ENCODE measurements at places on chromosomes 6 and 20.

GRCh38 chr6:111057074-111057752 lies 30.1 kb upstream of the SLC16A10 start:
- H3K27me3 ChIP-seq: peaks cover 3% of the 10 kb centered on the region
- no peaks in the 10 kb centered on the region for H3K36me3 ChIP-seq
- no peak overlapping the region for H3K27ac ChIP-seq
- no peak overlapping the region for H3K4me3 ChIP-seq
- DNase-seq: peak; percentile 7

DNA sequence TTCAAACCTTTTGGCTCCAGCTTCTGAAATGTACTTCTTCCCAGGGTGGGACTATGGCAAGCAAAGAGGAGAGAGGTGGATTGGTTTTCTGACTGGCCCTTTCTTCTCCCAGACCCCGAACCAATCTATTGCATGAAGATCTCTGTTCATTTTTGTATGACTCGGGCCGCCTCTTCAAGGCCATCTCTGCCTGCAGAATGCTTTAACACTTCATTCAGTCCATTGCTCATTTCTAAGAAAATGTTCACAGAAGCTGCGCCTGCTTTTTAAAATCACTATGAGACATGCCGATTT lies 1.6 kb downstream of the VGLL2 start:
- DNase-seq: no peak
- no peak overlapping the region for H3K4me3 ChIP-seq
- H3K36me3 ChIP-seq: no peaks in the 10 kb centered on the region
- H3K4me1 ChIP-seq: peaks cover 15% of the 10 kb centered on the region
- no peak overlapping the region for H3K27ac ChIP-seq

DNA sequence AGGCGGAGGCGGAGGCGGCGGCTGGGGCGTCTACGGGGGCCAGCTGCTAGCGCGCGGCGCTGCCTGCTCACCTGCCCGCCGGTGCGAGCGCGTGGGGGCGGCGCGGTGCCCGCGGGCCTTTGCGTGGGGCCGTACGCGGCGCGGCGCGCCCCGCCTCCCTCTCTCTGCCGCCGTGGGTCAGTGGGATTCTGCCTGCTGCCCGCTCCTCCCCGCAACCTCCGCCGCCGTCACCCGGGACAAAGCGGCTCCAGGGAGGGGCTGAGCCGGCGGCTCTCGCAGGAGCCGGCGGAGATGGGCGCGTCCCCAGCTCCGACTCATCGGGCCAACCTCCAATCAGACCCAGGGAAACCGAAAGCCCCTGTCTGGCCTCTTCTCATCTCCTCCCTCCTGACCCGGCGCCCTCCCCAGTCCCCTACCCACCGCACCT lies at the start of gene RCAN2:
Gene RCAN2 (minus strand): TSS at position 249 of the 427 bp plus-strand sequence.
- peaks cover 52% of the 10 kb centered on the region for H3K27me3 ChIP-seq
- peaks cover 4% of the 10 kb centered on the region for H3K4me1 ChIP-seq
- no peaks in the 10 kb centered on the region for H3K36me3 ChIP-seq

GRCh38 chr20:10730629-10731183 lies 56.9 kb upstream of the JAG1 start:
- no peak for DNase-seq
- H3K27me3 ChIP-seq: no peaks in the 10 kb centered on the region
- H3K4me1 ChIP-seq: peaks cover 25% of the 10 kb centered on the region
- no peak overlapping the region for H3K27ac ChIP-seq
- no peak overlapping the region for H3K4me3 ChIP-seq
- no peaks in the 10 kb centered on the region for H3K36me3 ChIP-seq

DNA sequence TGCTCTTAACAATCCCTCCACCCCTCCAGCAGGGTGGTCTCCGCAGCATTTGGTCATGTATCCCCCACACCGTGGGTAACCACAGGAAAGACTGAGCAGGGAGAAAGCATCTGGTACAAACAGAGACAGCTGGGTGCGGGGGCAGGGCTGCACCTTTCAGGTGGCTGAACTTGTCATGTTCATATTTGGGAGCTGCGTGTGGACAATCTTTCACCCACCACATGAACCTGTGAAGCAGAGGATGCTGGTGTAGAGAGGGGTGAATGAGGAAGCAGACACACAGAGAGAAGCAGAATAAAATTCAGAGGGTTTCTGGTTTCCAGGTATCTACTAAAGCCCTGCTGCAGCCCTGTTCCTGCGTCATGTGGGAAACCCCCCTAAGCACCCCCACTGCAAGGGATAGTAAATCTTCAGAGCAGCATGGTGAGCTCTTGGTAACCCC lies 8.9 kb downstream of the GFOD1 start:
- H3K27me3 ChIP-seq: no peaks in the 10 kb centered on the region
- H3K36me3 ChIP-seq: peaks cover 14% of the 10 kb centered on the region
- no peak overlapping the region for H3K27ac ChIP-seq
- no peak overlapping the region for H3K4me3 ChIP-seq
- peaks cover 53% of the 10 kb centered on the region for H3K4me1 ChIP-seq

GRCh38 chr6:37284781-37285180 lies 26.8 kb upstream of the TMEM217 start:
- no peak for DNase-seq
- H3K27ac ChIP-seq: no peak overlapping the region
- no peak overlapping the region for H3K4me3 ChIP-seq

DNA sequence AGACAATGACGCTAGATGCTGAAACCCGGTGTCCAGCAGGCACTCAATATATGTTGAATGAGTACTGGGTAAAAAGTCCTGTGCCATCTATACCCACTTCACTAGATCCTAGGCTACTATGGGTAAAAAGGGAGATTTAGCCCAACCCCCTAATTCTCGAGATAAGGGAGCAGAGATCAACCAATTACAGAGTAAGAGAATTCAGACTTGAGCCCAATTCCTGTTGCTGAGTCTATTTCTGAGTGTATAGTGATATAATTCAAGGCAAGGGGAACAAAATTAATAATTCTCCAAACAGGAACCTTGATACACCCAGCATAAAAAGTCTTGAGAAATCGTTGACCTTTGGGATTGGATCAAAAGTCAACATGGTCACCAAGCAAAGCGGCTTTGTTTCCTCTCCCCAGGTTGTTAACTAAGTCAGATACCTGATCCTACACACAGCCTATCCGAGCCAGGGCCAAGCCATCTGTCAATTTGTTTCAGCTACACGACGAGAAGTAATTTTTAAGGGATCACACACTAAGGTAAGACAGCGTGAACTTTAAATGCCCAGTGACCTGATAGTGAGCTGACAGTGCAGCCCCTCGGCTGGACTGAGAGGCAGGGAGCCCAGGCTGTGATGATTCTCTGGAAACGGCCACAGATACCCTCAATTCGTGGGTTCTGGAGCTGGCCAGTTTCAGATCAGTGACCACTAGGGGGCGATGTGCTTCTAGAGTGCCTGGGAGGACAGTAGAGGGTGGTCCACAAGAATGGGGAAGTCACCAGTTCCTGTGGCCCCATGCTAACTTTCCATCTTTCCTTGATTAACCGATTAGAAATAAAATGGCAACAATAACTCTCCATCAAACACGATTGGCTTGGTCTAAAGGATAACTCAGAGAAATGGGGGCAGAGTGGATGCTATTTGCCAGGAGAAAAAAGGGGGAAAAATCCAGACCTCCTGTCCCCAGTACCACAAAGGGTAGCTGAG lies 46.2 kb downstream of the SLC22A23 start:
- no peak overlapping the region for H3K27ac ChIP-seq
- DNase-seq: no peak
- H3K36me3 ChIP-seq: no peaks in the 10 kb centered on the region
- no peak overlapping the region for H3K4me3 ChIP-seq

- peak; percentile 84 for DNase-seq
- peak overlapping the region; percentile 98 for H3K27ac ChIP-seq
- H3K4me1 ChIP-seq: peaks cover 31% of the 10 kb centered on the region
- H3K4me3 ChIP-seq: peak overlapping the region; percentile 52
- no peaks in the 10 kb centered on the region for H3K27me3 ChIP-seq
- H3K36me3 ChIP-seq: no peaks in the 10 kb centered on the region
Observed at GRCh38 chr6:43120944-43121913, 45.1 kb downstream of the PTK7 start.

DNA sequence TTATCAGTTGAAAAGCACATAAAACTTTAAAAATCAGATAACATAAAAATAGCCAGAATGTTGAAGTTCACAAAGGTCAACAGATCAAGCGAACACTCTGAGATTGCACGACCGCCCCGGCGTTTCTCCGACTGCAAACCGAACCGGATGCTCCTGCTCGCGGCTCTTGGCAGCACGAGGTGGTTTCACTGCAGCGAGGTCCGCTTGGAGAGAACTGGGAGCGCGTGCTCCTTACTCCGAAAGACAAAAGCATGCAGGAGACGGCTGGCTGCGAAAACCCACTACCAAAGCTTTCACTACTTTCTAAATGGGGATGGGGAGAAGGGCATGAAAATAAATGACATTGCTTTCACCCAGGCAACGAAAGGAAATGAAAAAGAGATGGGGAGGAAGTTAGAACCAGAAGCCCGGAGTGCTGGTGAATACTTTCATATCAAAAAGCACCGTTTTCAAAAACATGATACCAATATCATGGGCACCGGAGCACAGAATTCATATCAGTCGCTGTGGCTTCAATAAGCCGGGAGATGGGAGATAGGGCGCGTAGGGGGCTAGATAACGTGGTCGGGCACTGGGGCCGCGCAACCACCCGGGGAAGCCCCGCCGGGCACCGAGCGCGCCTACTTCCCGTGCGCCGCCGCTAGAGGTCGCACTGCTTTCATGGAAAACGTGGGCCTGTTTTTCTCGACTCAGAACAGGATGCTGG lies 8.3 kb upstream of the ANKRD60 start:
- H3K36me3 ChIP-seq: peaks cover 6% of the 10 kb centered on the region
- H3K27me3 ChIP-seq: no peaks in the 10 kb centered on the region
- peaks cover 5% of the 10 kb centered on the region for H3K4me1 ChIP-seq

GRCh38 chr6:116872771-116873170 lies 4.3 kb upstream of the RFX6 start:
- no peak for DNase-seq
- H3K4me1 ChIP-seq: no peaks in the 10 kb centered on the region
- no peak overlapping the region for H3K4me3 ChIP-seq
- H3K27me3 ChIP-seq: peaks cover 29% of the 10 kb centered on the region
- no peak overlapping the region for H3K27ac ChIP-seq

DNA sequence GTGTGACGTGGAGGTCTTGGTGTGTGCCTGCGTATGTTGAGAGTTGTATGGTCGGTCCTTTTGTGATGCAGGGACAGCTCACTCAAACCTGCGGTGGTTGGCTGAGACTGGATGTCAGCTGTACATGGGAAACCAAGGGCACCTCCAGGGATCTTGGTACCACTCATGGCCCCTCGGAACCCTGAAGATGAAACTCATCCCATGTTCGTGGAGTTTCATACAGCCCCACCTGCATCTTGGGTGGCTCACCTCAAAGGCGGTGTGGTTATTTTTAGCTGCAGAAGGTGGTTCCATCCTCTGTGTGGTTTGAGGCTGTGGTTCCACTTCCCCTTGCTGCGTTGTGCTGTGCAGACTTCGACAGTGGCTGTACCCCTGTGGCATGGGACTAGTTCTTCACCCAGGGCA lies 52.6 kb upstream of the SLC22A1 start:
- H3K27ac ChIP-seq: no peak overlapping the region
- peaks cover 46% of the 10 kb centered on the region for H3K36me3 ChIP-seq
- DNase-seq: no peak
- no peak overlapping the region for H3K4me3 ChIP-seq

- no peak overlapping the region for H3K27ac ChIP-seq
- H3K27me3 ChIP-seq: no peaks in the 10 kb centered on the region
- H3K4me3 ChIP-seq: no peak overlapping the region
- no peaks in the 10 kb centered on the region for H3K36me3 ChIP-seq
Observed at GRCh38 chr6:34476921-34477320, 11.0 kb downstream of the PACSIN1 start.

DNA sequence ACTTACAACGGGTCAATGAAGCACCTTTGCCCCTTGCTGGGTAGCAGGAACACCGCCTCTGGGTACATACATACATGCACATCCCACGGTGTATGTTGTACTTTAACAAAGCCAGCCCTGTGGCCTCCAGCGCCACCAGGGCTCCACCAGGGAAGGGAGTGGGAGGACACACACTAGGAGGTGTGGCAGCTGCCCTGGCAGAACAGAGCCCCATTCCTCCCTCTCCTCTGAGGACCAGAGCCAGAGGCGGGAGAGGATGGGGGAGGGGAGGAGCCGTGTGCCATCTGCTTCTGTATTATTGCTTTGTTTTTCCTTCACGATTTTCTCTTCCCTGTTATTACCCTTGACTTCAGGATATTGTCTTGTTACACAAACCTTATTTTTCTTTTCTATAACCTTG lies 105.8 kb upstream of the TRAF3IP2 start:
- no peak for DNase-seq
- H3K36me3 ChIP-seq: peaks cover 21% of the 10 kb centered on the region
- no peak overlapping the region for H3K27ac ChIP-seq
- H3K27me3 ChIP-seq: no peaks in the 10 kb centered on the region
- peaks cover 5% of the 10 kb centered on the region for H3K4me1 ChIP-seq
- H3K4me3 ChIP-seq: no peak overlapping the region

DNA sequence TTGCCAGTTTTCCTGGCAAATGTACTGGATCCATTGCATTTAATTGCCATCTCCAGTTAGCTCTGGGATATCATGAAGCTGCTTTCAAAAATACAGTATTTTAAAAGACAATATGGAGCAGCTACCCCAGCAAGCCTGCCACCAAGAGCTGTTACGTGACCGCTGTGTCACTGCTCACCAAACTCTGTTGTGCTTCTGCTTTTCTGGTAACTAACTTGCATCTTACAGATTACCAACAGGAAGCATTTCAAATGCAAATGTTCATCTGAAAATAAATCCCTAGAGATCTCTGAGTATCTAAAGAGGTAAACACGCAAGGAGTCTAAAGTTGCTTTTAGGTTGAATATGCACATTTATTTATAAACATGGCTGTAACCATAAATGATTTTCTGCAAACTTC lies 1008.3 kb downstream of the KIF16B start:
- H3K4me1 ChIP-seq: no peaks in the 10 kb centered on the region
- H3K36me3 ChIP-seq: no peaks in the 10 kb centered on the region
- H3K27me3 ChIP-seq: no peaks in the 10 kb centered on the region
- DNase-seq: no peak

DNA sequence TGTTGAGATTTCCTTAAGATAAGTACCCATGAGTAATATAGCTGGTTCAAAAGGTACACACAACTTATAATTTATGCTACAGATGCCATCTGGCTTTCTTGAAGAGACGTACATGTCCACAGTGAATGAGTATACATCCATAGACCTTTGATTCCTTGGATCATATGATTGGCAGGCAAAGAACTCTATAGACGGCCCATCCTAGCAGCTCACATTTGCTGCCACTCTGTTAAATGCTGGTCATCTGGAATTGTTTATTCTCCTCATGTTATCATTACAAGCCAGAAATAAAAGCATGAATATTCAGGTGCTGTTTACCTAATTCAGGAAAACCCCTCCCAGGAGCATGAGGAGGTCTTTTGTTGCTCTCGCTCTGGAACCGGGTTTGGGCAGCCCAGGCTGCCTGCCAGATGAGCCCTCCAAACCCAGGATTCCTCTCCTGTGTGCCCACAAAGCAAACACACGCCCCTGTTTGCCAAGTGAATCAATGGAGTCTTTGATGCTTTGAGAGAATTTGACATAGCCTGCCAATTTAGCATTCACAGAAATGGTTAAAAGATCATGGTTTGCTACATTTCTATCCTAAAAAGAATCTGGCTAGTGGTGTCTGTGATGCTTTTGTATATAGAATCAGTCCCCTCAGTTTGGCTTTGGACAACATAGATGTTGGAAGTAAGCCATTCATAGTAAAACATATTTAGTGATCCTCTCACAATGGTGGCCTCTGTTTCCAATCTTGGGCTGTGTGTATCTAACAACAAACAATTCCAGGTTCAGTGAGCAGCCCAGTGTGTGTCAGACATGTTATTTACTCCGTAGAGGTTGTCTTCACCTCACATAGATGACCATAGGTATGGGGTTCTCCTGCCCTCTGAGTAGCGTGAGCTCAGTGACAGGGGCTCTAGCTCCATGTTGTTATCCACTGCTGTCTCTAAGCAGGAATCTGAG lies 17.5 kb upstream of the PLCG1 start:
- H3K4me1 ChIP-seq: no peaks in the 10 kb centered on the region
- H3K27me3 ChIP-seq: no peaks in the 10 kb centered on the region
- H3K27ac ChIP-seq: no peak overlapping the region

Measured in keratinocyte (primary cell).